Choroid plexus epithelial cell (primary cell): ENCODE measurements at places on chromosomes 11 and 22.

GRCh38 chr22:50498322-50498890 lies 9.1 kb downstream of the LMF2 start:
- DNase-seq = peak; percentile 74

DNA sequence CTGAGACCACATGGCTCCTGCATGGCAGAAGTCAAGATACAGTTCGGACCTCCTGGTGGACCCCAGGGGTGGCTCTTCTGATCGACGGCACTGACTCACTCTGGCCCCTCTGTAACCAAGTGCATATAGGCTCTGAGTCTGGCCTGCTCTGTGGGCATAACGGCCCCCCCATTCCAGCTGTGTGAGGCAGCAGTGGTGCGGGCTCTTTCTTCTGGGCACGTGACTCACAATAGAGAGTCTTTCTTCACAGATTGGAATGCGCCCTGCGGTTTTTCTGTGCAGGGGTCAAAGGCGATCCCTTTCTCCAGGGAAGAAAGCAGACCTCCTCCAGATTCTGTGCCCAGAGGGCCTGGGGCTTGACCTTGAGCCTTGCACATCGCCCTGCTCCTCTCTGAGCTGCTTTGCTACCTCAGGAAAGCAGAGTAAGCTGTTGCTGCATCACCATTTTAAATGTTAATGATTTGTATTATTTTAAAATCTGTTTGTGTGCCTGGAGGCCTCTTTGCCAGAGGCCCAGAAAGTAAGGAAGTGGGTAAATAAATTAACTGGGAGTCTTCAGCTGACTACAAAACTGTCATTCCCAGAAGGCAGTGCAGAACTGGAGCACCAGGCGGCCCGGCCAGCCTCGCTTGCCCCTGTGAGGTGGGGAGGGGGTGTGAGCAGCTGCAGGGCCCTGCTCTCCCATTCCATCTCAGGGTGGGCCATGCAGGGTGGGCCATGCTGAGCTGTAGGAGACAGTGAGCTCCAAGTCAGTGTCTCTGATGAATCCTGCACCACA lies 199.0 kb downstream of the GRIK4 start:
- peak; percentile 94 for DNase-seq

DNA sequence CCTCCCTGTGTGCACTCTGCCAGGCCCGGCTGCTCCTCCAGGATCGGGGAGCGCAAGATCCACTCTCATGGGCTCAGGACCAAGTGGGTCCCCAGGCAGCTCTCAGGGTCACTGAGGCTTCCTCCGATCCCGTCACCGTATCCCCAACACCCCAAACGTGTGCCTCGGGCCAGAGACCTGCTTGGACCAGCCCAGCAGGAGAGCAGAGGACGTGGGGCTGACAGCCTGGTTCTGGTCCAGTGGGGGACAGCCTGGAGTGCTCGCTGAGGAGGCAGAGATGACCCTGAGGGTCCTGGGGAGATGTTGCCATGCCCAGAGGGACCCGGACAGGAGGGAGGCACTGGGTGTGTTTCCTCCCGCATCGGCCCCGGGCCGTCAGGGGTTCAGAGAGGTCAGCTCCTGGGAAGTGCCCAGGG lies 1402.6 kb downstream of the BRD1 start:
- DNase-seq = no peak

DNA sequence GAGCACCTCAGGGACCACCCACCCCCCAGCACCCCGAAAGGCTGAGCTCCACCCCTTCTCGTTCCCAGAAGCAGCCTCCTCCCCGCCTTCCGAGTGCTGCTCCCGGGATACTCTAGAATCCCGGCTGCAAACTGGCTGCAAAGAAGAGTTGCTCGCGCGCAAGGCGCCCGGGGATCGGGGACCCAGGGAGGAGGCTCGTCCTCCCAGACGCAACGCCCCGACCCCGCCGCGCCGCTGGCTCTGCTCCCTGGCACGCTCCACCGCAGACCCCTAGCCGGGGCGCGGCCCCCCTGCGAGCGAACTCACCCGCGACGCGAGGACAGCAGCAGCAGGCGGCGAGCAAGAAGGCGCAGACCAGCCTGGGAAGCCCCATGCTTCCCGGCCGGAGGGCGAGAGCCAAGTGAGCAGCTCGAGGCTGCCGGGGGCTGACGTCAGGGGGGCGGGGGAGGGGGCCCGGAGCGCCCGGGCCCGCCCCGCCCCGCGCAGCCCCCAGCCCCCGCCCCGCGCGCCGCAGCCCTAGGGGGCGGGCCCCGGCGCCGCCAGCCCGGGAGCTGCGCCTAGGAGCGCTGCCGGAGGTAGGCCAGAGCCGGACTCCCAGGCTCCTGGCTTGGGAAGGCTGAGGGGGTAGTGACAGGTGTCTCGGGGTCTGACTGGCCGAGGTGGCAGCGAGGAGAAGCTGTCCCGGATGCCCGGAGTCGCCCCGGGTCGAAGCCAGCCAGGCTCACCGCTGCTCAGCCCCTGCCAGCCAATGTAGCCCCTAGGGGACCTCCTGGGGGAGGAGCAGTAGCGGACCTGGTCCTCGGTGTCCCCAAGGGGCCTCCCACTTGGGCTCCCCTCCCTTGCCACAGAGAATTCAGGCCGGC lies at the start of gene MCAM:
Gene MCAM, minus strand, starts transcription at position 402 of the 863 bp plus-strand sequence. Its CDS starts 29 bp downstream, at position 373.
- peak; percentile 41 for DNase-seq

- no peak for DNase-seq
Measured at GRCh38 chr11:285021-285893, 3.7 kb upstream of the PGGHG start.

GRCh38 chr22:23105919-23106318 lies 35.6 kb downstream of the GNAZ start:
- no peak for DNase-seq

DNA sequence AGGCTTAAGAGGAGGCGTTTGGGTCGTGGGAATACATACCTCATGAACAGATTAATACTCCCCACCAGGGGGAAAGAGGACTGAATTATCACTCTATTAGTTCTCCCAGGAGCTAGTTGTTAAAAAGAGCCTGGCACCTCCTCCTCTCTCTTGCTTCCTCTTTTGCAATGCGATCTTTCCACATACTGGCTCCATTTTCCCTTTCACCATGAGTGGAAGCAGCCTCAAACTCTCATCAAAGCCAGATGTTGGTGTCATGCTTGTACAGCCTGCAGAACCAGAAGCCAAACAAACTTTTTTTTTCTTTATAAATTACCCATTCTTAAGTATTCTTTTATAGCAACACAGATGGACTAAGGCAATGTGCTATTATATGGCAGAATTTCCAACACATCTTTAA lies 258.5 kb downstream of the FAM76B start:
- no peak for DNase-seq

GRCh38 chr11:63380130-63380529 lies 10.5 kb downstream of the SLC22A9 start:
- no peak for DNase-seq

- DNase-seq = no peak
Measured at GRCh38 chr11:32136657-32137056, 45.8 kb downstream of the RCN1 start.

GRCh38 chr11:120064341-120064740 lies 73.6 kb downstream of the TRIM29 start:
- DNase-seq = no peak

DNA sequence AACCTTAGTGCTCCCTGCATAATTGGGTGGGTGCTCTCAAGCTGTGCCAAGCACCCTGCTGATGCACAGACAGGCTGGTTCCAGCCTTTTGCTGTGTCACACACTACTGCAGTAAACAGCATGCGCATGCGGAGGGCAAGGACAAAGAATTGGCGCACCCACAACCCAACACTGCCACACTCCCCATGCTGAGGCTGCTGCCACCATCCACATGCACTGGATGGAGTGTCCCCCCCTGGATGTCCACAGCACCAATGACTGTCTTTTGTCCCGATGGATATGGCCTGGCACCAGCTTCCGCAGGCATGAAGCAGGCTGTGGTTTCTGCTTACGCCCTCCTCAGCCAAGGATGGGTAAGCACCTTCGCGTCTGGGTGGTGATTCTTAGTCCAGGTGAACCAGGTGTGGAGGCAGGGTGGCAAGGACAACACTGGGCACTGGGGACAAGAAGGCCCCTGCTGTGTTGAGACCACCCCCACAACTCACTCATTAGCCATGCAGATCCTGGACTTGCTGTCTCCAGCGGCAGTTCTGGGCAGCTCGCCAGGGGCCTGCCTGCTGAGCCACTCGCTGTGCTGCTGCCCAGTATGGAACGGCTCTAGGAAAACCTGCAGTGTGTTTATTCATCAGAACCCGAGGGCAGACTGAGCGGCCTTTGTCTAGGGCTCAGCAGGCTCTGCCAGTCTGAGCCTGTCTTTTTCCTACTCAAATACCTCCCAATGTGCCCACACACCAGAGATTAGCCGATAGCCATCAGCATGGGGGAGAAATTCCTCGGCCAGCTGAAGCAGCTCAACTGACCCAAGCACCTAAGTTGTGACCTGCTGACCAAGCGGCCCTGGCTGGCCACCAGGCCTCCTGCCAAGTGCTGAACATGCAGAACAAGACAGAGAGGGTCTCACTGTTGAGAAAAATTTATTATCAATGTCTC lies 8.2 kb upstream of the NAP1L4 start:
- peak; percentile 86 for DNase-seq

DNA sequence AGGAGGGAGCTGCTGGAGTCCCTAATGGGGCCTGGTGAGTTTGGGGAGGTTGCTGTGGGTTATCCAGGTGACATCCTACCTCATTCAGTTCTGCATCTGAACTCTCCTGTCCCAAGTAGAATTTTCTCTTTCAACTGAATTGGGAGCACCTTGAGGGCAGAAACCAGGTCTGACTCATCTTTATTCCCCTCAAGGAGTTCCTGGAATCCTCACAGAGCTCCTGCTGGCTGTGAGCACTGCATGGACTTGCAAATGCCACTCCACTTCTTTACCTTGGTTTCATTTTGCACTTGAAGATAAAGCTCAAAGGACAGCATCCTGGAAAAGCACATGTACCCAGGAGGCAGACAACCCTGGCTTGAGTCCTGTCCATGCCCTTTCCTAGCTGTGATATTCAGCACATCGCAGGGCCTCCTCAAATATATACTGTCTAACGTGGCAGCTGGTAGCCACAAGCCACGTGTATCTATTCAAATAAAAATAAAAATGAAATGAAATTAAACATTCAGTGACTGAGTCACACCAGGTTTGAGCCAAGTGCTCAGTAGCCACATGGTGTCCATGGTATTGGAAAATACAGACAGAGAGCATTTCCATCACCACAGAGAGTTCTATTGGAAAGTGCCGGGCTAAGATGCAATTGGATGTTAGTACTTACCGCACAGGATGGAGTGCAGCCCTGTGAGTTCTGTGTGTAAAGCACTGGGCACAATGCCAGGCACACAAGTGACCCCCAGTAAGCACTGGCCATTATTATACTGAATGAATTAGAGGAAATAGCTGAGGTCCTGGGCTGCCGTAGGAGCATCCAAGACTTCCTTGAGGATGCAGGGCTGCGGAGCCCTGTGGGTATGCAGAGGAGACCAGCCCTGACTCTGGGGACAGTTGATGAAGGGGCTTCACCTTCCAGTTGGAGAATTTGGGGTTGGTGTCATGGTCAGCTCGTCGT lies 149.0 kb downstream of the PKNOX2 start:
- no peak for DNase-seq

DNA sequence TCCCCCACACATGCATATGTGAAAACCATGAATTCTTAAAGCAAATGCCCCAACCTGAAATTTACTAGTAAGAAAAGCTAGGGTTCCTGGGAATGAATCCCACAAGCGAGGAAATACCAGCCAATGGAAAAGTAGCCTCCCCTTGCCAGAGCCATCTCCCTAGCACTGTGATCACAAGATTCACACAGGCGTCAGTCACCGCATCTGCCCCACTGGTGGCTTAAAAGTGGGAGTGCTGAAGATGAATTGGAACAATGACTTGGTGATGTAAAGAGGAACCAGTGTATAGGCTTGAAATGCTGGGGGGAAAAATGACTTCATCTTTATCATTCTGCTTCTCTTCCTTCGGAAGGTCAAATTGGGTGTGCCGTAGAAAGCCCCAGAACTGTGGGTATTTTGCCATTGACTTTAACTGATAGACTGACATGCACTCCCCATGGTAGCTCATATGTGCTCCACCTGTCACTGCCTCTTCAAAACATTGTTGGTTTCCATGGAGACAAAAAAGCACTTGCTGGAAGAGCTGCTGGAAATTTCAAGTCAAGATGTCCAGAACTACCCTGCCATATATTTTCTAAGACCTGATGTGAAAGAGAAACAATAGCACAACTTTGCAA lies 19.2 kb upstream of the ASPHD2 start:
- no peak for DNase-seq

DNA sequence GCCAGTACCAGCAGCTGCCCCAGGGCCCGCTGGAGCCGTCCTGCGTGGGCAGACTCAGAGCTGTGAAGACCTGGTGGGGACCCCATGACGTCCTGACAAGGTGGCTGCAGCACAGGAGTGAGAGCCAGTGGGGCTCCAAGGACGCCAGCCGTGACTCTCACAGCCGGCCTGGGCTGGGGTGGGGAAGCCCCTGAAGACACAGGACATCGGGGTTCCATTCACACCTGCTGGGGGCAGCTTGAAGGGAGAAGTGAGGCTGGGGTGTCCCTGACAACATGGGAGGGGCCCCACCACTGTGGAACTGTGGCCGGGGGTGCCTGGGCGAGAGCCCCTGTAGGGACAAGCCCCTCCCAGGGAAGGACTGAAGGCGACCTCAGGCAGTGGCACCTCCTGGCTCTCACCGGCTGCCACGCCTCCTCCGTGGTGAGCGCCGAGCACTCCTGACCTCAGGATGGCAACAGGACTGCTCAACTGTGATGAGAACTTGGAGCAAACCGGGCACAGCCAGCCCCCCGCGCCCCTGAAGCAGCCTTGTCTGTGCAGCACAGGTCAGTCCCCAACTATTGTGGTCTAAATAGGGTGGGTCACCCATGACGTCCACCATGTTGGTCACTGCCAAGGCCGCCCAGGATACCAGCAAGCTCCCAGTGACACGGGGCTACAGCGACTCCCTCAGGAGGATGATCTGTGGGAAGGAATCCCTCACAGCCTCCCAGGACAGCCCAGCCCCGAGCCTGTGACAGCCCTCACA lies 22.7 kb upstream of the IL17REL start:
- DNase-seq = no peak

DNA sequence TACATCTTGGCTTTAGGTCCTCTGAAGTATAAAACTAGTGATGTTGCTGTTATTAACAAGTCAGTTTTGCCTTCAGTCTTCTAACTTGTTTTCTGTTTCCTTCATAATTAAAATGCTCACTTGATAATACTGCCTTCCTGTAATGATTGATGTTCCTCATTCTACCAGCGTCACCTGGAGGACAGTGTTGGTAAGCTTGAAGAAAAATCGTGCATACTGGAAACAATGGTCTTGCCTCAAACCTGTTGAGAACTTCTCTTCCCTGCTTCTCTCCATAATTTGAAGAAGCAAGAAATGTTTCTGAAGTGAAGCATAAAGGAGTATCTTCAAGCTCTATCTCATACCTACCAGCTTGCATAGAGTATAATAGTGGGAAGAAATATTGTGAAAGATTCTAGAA lies 3.0 kb downstream of the YWHAH start:
- DNase-seq = peak; percentile 62

DNA sequence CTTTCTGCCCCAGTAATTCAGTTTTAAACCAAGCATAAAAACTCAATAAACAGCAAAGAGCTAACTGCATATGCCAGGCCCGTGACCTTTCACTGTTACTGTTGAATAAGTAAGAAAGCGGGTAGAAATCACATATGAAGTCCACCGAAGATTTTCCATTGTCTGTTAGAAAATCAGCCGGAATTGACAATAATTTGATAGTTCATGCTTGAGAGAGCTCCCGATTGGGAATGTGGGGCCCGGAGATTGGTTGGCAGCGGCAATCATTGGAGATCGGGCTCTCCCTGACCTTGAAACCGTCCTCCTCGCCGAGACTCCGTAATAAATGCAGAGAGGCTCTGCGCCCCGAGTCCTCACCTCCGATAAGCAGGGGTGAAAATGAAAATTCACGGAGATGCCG lies 709.6 kb downstream of the BRD1 start:
- no peak for DNase-seq

- DNase-seq = no peak
Measured at GRCh38 chr22:24043958-24044357, 32.9 kb downstream of the CABIN1 start.
